ENCODE measurements at places on chromosomes 5 and 9. TPM values are rescaled to one million over a fixed set of nuclear protein-coding genes. Genes with fewer than 3 reads are reported as not detected.

PRXL2C gene
- total RNA-seq = 16.2 TPM

ARL14EPL gene
- total RNA-seq = 0.69 TPM

ENHO gene
- total RNA-seq = 0.26 TPM

CYLC2 gene
- total RNA-seq = not detected

FAM221B gene
- not detected for total RNA-seq

TAF11L5 gene
- not detected for total RNA-seq

TRAF1 gene
- 2.4 TPM for total RNA-seq

CARD9 gene
- total RNA-seq = 0.79 TPM

SPATA31C1 gene
- not detected for total RNA-seq

NME5 gene
- total RNA-seq = 2.7 TPM

PCDHA10 gene
- total RNA-seq = 0.26 TPM

TMEM171 gene
- total RNA-seq = 0.26 TPM

FNIP1 gene
- total RNA-seq = 62.3 TPM

FOXD4 gene
- 0.16 TPM for total RNA-seq

HSPA5 gene
- total RNA-seq = 176 TPM

ALDOB gene
- not detected for total RNA-seq

GLRA1 gene
- not detected for total RNA-seq

LRRC70 gene
- total RNA-seq = 0.79 TPM

CHSY3 gene
- 1.3 TPM for total RNA-seq

BTNL3 gene
- total RNA-seq = not detected

APBA1 gene
- total RNA-seq = 5.7 TPM

ABITRAM gene
- total RNA-seq = 3.9 TPM

CTSV gene
- total RNA-seq = 0.16 TPM

KIF4B gene
- 0.09 TPM for total RNA-seq

CDKN2B gene
- total RNA-seq = 10.4 TPM

COL27A1 gene
- total RNA-seq = 2.0 TPM
